GM18507 (cell line): ENCODE measurements at places on chromosomes 7 and 10.

DNA sequence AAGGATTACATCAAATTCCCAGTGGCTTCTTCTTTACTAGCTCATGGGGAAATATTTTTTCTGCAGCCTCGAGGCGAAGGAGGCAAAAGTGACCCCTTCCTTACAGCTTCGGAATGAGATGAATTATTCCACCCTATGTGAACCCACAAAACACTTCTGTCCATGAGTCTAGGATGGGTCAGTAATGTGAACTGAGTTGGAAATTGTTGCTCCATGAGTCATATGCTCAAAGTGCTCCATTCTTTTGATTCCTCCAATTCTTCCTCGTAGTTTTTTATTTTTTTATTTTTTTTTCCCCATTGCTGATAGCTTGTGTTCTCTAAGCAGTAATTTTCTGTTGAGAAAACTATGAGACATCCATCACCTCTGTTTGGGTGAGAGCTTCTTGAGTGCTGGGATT is 31.7 kb upstream of the FAM204A start:
- DNase-seq, result no peak

DNA sequence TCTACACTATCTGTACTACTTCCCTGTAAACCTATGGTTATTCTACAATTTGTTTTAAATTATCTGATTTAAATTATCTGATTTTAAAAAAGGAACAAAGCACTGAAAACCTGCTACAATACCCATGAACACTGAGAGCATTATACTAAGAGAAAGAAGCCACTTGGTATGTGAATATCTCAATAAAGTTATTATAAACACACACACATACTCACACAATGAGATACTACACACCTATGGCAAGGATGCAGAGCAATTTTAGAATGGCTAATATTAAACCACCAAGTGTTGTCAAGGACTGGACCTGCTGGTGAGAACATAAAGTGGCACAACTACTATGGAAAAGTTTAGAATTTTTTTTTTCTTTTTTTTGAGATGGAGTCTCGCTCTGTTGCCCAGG is 82.7 kb downstream of the IGF2BP3 start:
- DNase-seq, result no peak

- no peak for DNase-seq
These were observed 12.1 kb upstream of the PAX2 start for GRCh38 chr10:100733329-100733728.

- DNase-seq, result no peak
These were observed 448.1 kb downstream of the ETV1 start for GRCh38 chr7:13541326-13541725.

GRCh38 chr7:123012435-123012834 is 16.9 kb upstream of the TAS2R16 start:
- no peak for DNase-seq

DNA sequence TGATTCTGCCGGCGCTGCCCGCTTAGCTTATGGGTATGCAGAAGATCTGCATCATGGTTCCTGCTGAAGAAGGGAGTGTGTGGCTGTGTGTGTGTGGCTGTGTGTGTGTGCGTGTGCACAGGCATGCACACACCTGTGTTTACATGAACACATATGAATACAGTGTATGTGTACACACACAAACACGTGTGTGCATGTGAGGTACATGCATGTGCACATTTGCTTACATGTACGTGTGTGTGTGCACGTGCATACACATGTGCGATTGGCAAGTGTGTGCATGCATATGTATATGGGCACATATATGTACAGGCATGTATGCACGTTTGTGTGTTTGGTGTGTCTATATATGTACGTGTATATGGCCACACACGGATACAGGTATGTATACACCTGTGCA is 16.4 kb upstream of the FAM20C start:
- no peak for DNase-seq

- DNase-seq, result no peak
These were observed 1.4 kb upstream of the SLC25A28 start for GRCh38 chr10:99621454-99622251.

GRCh38 chr10:130498934-130499333 is 362.7 kb downstream of the GLRX3 start:
- DNase-seq, result no peak

- DNase-seq, result no peak
These were observed 2.8 kb downstream of the TET1 start for GRCh38 chr10:68562661-68563570.

DNA sequence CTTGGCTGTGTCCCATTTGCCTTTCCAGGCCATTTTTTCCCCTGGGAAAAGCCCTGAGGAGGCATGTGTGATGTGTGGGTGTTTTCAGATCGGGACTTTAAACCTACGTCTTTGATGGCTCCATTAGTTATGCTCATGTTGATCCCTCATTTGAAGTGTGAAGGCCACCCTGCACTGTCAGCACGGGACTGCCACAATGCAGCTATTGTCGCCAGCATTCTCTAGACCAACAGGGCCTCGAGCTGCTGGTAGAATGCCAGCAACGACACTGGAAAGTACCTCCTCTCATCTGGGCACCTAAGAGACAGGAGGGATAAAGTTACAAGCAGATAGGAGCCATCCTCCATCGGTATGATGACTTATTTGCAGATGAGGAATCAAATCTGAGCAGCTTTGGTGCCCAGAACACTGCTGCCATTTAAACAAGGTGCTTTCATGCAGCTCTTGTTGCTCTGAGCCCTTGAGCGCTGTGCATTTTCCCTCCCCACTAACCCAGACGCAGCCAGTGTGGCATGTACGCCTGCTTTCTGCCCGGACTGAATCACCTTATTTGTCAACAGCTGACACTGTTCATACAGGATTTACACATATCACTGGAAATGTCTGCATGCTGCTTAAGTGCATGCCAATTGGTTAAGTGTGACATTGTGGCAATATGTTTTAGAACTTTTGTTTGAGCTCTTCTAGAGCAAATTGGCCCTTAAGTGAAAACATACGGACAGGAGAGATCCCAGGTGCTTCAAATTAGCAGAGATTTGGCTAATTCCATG is 175.0 kb upstream of the PITRM1 start:
- no peak for DNase-seq

GRCh38 chr7:28361551-28361950 is 50.8 kb upstream of the CREB5 start:
- no peak for DNase-seq

- no peak for DNase-seq
These were observed 15.7 kb upstream of the CRYGN start for GRCh38 chr7:151455690-151456089.

DNA sequence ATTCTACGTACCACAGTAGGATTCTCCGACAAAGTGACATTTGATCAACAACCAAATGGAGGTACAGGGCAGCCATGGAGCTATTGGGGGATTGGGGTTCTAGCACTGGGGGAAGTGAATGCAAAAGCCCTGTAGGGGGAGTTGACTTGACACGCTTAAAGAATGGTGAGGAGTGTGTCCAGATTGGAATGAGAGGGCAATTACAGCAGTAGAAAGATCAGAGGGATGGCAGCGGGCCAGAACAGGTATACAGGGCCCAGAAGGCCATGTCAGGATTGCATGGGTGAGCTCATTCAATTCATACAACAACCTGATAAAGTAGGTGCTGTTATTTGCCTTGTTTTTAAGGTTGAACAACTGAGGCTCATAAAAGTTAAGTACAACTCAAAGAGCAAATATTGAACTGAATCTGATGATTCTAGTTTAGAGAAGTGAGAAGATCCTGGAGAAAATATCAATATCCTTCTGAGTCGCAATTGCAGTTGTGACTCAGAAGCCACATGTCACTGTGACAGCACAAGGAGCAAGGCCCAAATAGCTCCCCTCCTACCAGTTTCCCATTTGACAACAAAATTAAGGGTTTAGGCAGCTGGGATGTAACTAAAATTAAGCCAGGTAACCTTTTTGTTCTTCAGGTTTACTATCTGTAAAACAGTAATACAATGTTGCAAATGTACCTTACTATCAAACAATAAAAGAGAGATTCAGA is 28.0 kb upstream of the CTTNBP2 start:
- DNase-seq, result no peak

DNA sequence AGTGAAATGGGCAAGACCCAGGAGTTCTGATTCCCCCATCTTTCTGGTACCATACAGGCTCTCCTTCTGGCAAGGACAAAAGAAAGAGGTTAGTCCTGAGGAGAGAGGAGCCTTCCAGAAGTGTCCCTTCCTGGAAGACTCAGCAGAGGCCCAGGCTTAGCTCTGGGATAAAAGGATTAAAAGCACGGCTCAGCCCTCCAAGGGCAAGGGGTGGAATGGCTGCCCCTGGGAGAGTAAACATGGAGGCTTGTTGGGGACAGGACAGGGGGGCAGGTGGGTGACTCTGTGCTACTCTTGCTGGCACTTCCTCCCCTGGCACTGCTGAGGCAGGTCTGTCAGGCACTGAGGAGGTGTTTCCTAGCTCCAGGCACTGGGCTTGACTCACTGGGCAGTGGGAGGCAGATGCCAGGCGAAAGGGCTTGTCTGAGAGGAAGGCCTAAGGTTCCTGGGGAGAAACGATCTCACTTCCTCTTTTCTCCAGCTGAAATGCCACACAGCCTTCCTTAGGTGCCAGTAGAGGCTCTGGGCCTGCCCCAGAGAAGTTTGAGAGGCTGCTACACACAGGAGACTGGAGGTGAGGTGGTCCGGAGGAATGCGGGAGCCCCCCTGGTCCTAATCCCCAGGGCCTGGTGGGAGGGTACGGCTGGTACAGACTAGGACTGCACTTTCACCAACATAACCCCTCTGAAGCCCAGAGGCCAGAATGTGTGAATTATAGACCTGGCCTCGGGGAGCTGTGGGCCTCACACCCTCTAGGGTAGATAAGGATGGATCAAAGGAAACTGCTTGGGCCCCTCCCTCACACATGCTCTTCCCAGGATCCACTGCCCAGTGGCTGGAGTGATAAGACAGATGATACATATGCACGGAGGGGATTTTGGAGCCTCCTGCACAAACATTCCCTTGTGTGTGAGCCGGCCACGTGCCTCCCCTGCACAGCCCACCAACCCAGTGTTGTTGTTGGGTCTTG is 63.2 kb upstream of the PODXL start:
- no peak for DNase-seq

DNA sequence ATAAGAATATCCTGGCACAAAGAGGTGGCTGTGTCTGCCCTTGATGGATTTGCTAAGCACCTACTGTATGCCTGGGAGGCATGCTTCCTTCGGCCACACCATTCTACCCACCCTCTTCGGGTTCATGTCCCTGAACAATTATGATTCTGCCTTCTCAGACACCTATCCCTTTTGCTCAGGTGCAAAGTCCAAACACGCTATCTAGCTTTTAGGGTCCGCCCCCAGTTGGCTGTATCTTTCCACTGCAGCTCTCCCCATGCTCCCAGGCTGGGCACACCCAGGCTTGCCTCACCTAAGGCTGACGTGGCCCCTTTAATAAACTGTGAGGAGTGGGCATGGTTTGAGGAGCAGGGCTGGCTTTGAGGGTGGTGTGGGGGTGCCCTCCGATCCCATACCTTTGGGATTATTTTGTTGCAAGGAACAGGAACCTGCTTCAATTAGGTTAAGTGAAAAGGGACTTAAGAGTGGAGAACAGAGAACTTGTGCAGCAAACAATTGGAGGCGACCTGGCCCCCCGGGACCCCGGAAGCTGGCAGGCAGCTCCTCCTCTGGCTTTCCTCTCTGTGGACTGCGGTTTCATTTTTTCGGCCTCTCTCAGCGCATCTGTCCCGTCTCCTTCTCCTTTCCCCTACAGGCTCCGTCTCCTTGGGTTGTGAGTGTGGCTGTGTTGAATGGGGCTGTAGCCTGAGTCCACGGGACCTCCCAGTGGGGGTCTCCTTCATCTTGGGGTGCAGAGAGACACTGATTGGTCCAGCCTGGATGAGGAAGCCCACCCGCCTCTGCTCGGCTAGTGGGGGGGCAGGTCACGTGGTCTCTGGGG is 3.8 kb downstream of the CLIP2 start:
- no peak for DNase-seq

DNA sequence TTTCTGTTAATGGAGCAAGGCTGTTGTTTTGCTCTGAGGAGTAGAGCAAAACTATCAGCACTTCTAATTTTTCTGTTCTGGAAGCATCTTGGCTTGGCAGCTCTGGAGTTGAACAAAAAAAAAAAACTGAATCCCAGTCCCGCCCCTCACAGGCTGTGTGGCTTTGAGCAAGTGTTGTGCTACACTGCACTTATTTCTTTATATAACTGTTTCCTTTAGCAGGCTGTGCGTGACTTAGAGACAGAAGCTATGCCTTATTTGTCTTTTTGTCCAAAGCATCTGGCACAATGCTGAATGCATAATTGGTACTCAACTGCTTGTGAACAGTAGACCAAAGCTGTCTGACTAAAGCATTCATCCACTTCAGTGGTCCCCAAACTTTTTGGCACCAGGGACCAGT is 96.1 kb downstream of the AMPH start:
- DNase-seq, result no peak

GRCh38 chr7:148306759-148307158 is 283.8 kb upstream of the C7orf33 start:
- no peak for DNase-seq

- DNase-seq, result no peak
These were observed 108.3 kb downstream of the AOAH start for GRCh38 chr7:36615852-36616540.

DNA sequence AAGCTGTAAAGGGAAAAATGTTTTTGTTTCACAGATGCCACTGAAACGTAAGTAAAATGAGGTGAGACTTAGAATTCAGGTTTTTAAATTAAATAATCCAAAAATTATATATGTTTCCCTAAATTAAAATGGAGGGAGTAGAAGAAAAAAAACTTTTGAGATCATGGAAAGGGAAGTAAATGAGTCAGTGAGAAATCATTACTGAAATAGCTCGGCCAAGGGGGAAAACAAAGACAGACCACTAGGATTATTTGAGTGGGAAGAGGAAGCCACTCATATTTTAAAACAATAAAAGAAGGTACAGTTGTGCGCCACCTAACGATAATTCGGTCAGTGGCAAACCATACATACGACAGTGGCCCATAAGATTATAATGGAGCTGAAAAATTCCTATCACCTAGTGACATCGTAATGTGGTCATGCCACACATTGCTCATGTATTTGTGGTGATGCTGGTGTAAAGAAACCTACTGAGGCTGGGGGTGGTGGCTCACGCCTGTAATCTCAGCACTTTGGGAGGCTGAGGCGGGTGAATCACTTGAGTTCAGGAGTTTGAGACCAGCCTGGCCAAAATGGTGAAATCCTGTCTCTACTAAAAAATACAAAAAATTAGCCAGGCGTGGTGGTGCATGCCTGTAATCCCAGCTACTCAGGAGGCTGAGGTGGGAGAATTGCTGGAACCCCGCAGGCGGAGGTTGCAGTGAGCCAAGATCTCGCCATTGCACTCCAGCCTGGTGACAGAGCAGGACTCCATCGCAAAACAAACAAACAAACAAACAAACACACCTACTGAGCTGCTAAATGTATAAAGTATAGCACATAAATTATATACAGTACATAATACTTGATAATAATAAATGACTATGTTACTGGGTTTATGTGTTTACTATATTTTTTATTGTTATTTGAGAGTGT is 64.7 kb downstream of the MKX start:
- DNase-seq, result no peak

- DNase-seq, result no peak
These were observed 852.7 kb upstream of the PHF14 start for GRCh38 chr7:10120936-10121335.

GRCh38 chr10:116431598-116431997 is 4.0 kb downstream of the PNLIPRP3 start:
- no peak for DNase-seq

- no peak for DNase-seq
These were observed 65.6 kb downstream of the CTBP2 start for GRCh38 chr10:125094806-125095205.
